ENCODE measurements at places on chromosomes 6 and 20.
A peak's percentile ranks its signal among the peaks of the same experiment; 100 is the strongest.

- DNase-seq: peak; percentile 42
Measured at GRCh38 chr6:157982102-157982562, 469 bp downstream of the SYNJ2 start.

DNA sequence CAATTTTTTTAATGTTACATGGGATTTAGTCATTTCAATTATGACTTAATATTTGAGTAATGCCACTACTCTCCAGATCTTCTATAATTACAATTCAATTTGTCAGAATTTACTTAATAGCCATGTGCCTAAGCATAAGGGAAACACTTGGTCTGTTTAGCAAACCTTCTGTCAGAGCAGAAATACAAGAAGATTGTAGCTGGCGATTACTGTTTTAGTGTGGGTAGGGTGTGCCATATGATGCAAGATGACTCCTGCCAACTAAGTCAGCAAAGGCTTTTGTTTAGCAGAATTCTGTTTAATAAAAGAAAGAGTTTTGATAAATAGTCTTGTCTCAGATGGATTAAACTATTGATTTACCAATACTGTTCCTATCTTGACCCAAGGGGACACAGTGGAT lies 455.4 kb downstream of the RNF144B start:
- DNase-seq: no peak

GRCh38 chr6:28531479-28532128 lies 5.9 kb downstream of the GPX5 start:
- DNase-seq: no peak

GRCh38 chr6:96823743-96824142 lies 13.5 kb downstream of the GPR63 start:
- DNase-seq: no peak

DNA sequence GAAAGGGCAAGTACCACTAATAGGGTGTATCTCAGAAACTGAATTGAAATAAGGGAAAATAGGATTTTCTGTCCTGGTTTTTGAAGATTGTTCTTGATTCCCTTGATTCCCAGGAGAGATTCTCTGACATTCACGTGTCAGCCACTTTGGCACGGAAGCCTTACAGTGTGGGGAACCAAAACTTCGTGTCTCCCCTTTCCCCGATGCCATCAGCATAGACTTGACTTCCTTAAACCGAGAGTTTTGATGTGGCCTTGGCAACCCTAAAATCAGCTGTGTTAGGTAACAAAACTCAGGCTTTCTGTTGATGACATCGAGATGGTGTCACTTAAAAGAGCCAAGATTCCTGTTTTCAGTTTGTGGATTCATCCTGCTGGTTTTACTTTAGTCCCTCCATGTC lies 7.5 kb downstream of the HMGN4 start:
- no peak for DNase-seq

DNA sequence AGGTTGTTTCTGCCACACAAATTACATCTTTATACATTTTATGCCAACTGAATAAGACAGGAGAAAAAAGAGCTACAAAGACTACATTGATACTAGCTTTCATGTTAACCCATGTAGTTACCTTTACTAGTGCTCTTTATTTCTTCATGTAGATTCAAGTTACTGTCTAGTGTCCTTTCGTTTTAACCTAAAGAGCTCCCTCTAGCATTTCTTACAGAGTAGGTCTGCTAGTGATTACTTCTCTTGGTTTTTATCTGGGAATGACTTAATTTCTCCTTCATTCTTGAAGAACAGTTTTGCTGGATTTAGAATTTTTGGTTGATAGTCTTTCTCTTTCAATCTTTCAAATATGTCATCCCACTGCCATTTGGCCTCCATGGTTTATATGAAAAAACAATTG lies 21.2 kb upstream of the NOP56 start:
- DNase-seq: no peak

- no peak for DNase-seq
Measured at GRCh38 chr6:154731296-154732218, 1.7 kb upstream of the SCAF8 start.

DNA sequence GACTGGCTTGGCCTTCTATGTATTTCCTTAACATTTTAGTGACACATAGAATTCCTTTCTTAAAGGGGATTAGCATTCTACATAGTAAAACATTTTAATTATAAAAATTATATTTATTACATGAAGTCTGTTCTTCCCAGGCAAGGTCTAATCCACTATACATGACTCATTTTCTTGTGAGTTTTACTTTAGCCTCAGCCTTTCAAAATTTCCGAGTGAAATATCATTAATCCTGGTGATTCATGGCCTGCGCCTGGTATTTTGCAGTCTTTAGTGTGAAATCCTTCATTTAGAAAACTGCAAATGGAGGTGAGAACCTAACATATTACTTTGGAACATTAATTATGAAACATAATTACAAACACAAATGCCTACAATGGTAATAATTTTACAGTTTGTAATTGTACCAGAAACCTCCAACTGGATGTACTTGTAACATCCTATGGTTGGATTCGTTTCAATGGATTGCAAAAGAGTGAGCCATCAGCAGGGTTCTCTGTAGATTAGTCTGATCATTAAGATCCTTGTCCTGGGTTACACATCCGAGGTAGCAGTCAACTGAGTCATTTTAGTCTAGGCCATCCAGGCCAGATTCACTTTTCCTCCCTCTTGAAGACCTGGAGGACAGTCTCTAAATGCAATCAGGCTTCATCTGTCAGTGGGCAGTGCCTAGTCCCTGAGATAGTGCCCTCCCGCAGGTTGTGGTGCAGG lies 272.0 kb downstream of the PACRG start:
- no peak for DNase-seq

DNA sequence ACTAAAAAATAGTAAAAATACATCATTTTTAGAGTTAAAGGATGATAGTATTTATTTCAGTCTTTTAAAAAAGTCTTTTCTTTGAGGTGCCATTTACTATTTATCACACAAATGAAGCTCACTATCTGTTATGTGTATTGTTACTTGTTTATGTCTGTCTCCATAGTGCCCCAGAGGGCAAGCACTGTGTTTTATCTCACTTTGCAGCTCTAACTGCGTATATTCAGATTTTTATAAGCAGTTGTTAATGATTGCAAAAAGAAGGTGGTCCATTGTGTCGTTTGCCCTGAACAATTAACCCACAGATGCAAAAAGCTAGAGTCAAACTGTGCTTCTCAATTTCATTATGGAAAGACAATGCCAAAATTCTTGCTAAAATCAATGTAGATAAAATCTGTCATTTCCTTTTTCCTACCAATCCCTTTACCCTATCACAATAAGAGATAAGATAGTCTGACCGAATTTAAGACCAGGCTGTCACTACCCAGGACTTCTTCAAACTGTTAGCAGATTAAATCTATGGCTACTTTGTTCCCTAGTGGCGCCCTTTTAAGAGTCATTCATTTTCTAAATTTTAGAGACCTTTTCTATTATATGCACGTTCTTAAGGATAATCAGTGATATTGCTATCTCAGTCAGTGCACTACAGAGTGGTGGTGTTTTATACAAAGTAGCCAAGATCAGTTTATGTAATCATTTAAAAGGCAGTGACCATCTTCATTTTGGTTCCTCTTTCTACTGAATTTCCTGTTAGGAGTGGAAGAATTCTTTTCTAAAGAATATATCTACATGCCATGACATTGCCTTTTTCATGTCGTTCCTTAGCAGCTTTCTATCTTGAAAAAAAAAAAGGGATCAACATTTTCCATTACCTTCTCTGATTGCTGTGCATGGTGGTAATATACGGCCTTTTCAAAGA lies 133.1 kb upstream of the PRDM1 start:
- no peak for DNase-seq

- no peak for DNase-seq
Measured at GRCh38 chr6:76940191-76940590, 523.1 kb downstream of the HTR1B start.

- no peak for DNase-seq
Measured at GRCh38 chr6:83592770-83593394, 80.5 kb downstream of the PRSS35 start.

- no peak for DNase-seq
Measured at GRCh38 chr20:62400541-62400940, 6.5 kb downstream of the CABLES2 start.

Measured in CD4-positive, alpha-beta T cell treated with Interleukin-6 for 4 hours (primary cell).